Bone marrow (tissue), 2 donors: ENCODE measurements at places on chromosomes 7 and 10.

GRCh38 chr7:105886776-105887175 is 10.4 kb upstream of the ATXN7L1 start:
- no peak for DNase-seq

DNA sequence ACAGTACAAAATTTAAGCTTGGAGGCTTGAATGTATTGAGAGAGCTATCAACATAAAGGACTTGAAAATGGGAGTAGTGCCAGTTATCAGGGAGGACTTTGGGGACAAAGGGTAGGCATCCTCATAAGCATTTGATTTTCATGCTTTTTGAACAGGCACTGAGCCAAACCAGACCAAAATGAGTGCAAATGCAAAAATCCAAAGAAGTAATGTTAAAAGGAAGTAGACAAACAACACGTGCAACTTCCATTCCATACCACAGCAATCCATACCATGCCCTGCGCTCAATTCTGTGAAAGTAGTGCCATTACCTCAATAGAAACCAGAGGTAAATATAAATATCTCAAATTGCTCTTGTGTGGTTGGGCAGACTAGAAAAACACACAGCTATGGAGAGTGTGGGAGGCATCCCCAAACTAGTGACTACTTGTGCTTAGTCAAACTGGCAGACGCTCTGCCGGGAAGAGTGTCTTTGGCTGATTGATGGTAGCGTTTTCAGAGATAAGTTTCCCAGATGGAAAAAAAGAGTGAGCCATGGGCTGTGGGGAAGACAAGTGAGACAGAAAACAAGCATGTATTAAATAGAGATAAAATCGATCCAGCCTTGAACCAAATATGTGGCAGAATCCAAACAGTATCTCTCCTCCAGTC is 161.5 kb downstream of the CREB5 start:
- no peak for DNase-seq

- DNase-seq: no peak
These were observed 167.3 kb upstream of the MBL2 start for GRCh38 chr10:52939894-52940293.

- no peak for DNase-seq
These were observed 538.8 kb downstream of the TCERG1L start for GRCh38 chr10:130772676-130773075.

DNA sequence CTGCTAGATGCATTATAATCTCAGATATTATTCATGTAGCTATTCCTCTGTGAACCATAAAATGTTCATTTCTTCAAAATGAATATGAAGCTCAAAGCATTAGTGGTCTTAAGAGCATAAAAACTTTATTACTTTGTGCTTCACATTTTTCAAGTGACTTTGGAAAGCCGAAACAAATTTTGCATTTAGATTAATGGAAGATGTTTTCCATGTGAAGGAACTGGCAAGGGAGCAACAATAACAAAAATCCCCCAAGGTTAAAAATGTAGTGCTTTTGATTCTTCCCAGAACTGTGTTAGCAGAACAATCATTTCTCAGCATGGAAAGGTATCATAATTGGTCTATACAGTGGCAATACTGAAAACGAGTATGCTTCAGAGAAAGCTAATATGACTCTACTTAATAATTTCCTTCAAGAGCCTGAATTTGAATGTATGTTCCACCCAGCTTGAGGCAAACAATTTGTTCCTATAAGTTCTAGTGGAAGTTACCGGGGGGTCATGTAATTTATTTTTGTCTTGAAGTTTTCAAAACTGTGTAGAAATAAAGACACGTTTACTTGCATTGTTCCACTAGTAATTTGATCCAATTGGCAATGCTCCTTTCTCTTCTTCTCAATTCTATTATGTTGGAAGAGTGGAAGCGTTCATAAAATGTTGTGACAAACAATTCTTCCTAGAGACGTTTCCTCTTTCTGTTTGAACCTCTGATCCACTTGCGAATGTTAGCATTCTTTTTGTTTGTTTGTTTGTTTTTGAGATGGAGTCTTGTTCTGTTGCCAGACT is 665.4 kb downstream of the AUTS2 start:
- no peak for DNase-seq

GRCh38 chr10:1049425-1049958 is 573 bp upstream of the IDI1 start:
- DNase-seq: no peak

- DNase-seq: no peak
These were observed 52.2 kb downstream of the IFIT5 start for GRCh38 chr10:89466599-89467035.

GRCh38 chr7:28591041-28591674 is 178.8 kb downstream of the CREB5 start:
- no peak for DNase-seq

- DNase-seq: no peak
These were observed 11.3 kb upstream of the FXYD4 start for GRCh38 chr10:43360086-43360485.

DNA sequence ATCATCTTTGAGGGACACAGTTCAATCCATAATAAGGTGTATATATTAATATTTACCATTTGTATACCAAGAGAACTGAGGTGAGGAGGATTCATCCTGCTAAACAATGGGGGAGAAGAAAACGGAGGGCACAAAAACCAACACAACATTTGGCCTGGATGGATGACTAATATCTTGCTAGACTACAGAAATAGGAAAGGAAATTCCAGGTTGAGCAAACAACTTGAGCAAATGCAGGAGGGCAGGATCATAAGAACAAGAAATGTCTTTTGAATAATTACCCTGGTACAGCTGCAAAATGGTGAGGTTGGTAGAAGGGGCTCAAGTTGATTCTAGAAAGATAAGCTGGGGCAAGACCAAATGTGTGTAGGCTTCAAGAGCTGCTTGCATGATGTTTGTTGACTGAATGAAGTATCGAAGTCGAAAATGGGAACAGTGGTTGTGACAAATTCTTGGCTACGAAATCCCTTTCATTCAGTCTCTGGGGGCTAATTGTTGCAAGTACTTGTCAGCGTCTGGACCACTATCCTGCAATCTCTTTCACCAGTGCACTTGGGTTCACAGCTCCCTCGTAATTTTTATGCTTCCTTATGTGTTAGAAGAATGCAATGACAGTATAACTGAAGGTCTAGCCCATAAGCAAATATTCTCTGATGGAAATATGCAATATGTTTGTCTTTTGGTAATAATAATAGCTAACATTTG is 176.2 kb downstream of the PTEN start:
- no peak for DNase-seq

- DNase-seq: no peak
These were observed 28.6 kb downstream of the MRPL32 start for GRCh38 chr7:42960762-42961161.

GRCh38 chr7:142385491-142386340 is 127.9 kb upstream of the PRSS58 start:
- DNase-seq: no peak

DNA sequence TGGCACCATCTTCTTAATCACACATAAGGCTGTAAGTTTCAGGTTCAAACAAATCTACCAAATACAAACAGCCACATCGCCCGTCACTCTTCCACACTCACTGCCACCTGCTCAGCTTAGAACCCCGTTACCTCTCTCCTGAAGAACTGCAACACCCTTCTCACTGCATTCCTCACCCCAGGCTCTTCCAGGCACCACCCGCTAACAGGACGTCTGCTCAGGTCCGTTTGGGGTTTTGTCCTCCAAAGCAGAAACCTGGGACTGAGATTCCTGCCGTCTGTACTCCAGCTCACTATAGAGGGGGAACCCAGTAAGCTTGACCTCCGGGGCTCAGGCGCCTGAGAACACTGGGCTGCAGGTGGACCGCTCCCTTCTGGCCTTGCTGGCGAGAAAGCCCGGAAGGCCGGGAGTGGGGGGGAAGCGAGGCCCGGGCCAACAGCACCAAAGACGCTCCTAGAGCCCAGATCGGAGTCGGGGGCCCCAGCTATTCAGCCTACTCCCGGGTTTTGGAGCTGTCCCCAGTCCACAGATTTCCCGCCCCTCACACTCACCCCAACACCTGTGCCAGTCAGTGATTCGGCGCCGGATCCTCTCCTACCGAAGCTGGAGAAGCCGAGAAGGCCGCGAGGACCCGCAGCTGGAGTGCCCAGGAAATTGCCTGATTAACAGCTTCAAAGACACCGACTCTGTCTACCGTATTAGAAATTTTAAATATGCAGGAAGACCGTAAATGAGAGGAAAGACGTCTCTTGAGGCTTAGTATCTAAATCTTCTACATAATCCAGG is at the start of gene AP3M1:
Gene AP3M1 (minus strand): TSS at position 625 of the 786 bp plus-strand sequence. CDS start 12,449 bp downstream, outside the sequence.
- DNase-seq: peak; percentile 73

DNA sequence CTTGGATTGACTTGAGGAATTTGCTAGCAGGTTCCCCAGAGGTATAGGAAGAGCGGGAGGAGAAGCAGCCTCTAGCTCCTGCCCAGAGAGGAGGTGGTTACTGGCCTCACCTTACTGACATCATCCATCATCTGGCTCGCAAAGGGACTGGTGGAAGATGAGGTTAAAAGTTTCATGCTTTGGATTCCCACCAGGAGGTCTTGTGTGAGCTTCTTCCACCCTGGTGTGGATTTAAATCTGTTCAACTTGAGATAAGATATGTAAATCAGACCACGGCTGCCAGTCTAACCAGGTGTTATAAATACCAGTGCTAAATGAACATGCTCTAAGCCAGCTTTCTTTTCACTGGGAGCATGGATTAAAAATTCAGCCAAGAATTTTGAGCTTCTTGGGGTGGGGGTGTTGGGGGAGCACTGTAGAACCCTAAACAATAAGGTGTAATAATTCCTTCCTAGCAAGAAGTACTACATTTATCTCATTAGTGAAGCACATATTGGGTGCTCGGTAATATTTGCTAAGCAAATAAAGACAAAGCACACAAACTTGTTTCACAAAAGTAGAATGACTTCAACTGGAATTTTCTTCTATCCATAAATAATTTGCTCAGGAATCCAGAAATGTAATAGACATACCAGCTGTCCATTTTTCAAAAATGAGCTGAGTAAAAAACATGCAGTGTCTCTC is 7.8 kb downstream of the PROSER2 start:
- DNase-seq: no peak

DNA sequence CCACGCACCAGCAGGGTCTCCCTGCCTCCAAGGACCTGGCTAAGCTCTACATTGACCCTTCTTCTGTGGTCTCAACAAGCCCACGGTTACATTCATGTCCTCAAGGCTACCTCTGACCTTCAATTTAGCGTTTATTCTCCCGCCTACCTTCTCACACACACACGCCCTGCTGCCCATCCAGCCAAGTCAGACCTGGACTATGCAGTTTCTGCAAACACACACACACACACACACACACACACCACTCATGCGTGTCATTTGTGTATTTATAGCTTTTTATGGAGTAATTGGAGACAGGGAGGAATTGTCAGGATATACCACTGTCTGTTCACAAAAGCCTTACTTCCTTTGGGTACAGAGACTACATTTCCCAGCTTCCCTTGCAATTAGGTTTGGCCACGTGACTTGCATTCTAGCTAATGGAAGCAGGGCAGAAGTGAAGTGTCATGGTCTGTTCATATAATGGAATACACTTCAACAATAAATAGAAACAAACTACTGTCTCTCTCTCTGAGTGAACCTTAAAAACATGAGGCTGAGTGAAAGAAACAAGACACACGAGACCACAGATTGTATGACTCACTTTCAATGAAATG is 53.8 kb upstream of the CPXM2 start:
- no peak for DNase-seq

GRCh38 chr10:126351021-126351420 is 37.3 kb downstream of the ADAM12 start:
- DNase-seq: no peak

DNA sequence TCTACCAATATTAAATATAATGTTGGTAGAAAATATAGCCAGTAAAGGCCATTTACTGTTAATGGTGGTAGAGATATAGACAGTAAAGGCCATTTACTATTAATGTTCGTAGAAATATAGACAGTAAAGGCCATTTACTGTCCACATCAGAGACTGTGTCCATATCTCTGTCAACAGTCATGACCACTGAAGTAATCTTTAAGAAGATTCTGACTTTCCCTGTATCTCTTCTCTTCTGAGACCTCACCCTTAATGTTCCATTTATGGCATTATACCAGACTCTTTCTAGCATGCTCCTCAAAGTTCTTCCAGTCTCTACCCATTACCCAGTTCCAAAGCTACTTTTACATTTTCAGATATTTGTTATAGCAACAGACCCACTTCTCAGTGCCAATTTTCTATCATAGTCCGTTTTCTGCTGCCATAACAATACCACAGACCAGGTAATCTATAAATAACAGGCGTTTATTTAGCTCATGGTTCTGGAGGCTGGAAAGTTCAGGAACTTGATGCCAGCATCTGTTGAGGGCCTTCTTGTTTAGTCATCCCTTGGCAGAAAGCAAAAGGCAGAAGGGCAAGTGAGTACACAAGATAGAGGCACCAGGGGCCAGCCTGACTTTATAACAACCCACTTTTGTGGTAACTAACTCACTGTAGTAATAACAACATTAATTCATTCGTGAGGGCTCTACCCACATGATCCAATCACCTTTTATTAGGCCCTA is 7.9 kb upstream of the NUDCD3 start:
- DNase-seq: no peak

GRCh38 chr7:4712281-4713182 is 30.4 kb downstream of the FOXK1 start:
- DNase-seq: no peak

DNA sequence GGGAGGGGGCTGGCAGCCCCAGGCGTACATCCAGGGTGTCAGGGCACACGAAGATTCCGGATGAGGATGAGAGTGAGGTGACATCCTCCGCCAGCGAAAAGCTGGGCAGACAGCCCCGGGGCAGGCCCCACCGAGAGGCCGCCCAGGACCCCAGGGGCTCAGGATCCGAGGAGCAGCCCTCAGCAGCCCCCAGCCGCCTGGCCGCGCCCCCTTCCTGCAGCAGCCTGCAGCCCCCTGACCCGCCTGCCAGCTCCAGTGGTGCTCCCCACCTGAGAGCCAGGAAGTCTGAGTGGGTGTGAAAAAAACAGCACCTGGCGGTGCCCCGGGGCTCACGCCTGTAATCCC is 3.2 kb downstream of the GJD4 start:
- no peak for DNase-seq

DNA sequence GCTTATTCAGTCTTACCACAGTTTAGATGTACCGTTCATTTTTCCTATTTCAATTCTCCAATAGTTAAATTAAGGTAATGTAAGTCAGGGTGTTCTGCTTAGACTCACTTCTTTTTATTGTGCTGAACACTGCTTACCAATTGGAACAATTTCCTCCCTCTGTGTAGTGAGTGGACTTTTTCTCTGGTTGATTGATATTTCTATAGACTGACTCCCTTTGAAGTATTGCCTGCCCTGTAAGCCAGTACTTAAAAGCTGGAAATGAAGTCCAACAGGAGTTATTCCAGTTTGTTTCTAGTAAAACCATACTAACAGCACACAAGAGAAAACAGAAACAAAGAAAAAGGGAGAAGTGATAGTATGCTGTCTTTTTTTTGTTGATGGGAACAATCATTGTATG is 1674.9 kb downstream of the REEP3 start:
- DNase-seq: no peak
